ENCODE measurements at places on chromosomes 7 and 10.

GRCh38 chr7:117041007-117041406 lies 87.7 kb downstream of the ST7 start:
- no peak for DNase-seq

- no peak for DNase-seq
These were observed 20.4 kb downstream of the ITGB8 start for GRCh38 chr7:20350996-20351692.

DNA sequence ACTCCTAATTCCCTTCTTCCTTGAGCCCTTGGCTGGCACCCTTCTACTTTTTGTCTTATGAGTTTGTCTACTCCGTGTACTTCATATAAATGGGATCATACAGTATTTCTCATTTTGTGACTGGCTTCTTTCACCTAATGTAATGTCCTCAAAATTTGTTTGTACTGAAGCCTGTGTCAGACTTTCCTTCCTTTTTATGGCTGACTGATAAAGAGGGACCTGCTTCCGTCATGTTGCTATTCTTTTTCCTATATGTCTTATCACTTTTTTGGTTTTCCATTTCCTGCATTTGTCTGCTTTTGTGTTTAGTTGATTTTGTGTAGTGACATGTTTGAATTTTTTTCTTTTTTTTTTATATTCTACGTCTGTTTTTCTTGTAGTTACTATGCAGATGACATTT lies 470.9 kb downstream of the SDK1 start:
- DNase-seq, result no peak

DNA sequence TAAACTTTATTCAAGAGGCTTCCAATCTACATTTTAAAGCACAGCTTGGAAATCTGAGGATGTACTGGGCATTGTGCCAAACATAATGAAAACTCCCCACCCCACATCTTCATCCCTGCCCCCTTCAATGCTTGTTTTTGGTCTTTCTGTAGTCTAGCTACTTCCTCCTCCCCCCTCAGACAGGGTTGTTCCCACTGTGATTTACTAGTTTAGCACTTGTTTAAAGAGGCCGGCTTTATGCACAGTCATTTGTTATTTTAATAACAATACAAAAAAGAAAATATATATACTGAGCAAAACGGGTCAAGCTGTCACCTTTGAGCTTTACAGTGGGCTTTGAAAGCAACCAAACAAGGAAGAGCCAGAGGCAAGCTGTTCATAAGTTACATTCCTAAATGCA lies 132.6 kb downstream of the CHRM2 start:
- no peak for DNase-seq

DNA sequence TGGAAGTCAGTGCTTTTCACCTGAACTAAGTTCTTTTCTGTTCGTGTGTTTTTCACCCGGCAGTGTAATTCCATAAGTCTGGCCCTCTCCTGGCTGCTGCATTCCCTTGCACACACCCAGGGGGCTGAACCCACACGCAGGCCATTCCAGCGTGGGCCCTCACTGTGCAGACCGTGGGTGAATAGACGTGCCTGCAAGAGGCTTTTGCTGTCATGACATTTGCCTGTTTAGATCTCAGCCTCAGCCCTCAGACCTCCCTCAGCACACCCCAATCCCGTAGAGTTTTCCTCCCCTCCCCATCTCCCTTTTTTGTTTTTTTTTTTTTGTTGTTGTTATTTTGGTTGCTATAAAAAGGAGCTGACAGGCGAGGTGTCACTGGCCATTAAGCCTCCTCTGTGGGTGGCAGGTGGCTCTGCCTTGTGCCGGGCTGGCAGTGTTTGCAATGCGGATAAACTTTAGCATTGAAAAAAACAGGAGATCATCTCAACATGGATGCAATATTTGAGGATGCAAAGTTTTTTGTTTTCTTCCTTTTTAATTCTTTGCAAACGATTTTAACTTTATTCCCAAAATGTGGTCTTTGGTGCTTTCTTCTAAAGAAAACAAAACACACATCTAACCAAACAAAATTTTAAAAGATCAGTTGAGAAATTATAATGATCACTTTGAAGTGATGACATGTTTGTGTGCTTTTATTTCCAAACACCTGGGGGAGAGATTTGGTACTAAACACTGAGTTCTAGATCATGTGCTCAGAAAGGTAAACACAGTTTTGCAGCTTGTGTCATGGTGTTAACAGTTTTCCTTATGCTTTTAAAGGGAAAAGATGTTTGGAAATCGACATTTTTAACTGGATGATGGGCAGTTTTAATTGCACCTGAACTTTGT lies 58.8 kb downstream of the WDR37 start:
- no peak for DNase-seq

- no peak for DNase-seq
These were observed 50.5 kb downstream of the VAX1 start for GRCh38 chr10:117087521-117087920.

DNA sequence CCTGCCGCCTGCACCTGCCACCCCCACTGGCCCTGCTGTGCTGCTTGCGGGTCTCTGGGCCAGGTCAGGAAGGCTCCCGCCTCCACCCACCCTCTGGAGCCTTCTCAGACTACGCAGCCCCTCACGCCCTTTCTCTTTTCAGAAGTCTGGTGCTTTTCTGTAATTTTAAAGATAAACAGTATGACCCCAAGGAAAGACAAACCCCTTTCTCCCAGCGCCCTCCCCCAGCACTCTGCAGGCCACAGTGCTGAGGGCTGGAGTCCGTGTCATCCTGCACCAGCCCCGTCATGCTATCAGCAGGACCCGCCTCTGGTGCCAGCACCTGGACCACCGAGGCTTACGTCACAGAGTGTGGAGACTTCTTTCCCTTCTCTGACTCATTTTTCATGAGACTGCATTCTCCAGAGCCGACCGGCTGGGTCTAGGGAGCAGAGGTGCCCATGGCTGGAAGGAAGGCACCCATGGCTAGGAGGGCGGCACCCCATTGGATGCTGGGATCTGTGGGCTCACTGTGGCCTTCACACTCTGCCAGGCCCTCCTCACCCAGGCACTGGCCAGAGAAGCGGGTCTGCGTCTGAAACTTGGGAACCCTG lies 53.4 kb downstream of the CFAP46 start:
- DNase-seq, result no peak

DNA sequence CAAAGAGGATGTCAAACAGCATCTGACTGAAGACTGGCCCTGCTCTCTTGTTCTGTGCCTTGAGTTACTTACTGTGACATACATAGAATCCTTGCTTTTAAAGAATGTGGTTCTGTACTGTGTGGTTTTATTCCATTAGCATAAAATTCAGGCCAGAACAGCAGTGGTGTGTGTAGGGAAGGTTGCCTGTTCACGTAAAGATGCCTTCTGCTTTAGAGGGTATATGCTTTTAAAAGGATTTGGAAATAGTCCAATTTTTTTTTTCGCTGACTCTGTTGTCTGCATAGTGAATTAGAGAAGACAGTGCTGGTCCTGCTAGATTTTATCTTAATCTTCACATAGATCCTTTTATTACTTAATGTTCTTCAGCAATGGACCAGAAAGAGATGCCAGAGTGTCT lies 470.8 kb upstream of the SEMA3A start:
- DNase-seq, result no peak

DNA sequence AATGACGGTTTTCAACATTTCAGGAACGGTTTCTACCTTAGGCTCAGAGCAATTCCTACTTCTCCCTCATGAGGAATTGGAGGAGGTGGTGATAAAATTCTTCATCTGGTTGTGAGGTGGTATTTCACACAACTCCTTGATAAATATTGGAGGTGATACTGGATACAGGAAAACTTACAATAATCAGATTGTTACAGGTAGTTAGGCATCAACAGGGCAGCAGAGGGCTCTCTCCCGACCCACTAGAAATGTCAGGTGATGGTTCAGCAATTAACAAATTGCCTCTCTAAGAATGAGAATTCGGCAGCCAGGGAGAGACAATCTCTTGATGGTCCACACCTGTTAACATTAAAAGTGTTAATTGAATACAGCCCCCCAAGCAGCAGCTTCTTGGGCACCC lies 22.6 kb downstream of the ZNF786 start:
- no peak for DNase-seq

- no peak for DNase-seq
These were observed 3.0 kb downstream of the NUP42 start for GRCh38 chr7:23184709-23185359.

DNA sequence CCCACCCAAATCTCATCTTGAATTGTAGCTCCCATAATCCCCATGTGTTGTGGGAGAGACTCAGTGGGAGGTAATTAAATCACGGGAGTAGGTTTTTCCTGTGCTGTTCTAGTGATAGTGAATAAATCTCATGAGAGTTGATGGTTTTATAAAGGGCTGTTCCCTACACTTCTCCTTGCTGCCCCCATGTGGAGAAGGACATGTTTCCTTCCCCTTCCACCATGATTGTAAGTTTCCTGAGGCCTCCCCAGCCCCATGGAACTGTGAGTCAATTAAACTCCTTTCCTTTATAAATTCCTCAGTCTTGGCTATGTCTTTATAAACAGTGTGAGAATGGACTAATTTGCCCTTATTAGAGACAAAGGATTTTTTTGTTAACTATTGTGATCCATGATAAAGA lies 48.5 kb upstream of the MKX start:
- DNase-seq, result no peak

DNA sequence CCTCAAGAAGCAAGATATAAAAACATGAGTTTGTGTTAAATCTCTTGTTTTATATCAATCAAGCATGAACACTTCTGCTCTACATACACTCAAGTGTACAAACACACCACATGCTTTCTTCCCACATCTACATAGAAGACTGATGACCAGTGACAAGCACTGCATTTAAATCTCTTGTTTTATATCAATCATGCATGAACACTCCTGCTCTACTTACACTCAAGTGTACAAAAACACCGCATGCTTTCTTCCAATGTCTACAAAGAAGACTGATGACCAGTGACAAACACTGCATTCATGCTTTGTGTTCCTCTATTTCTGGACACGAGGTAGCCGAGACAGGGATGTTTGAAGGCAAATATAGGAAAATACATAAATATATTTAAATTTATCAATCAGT lies 642.0 kb upstream of the PFKP start:
- DNase-seq, result no peak

DNA sequence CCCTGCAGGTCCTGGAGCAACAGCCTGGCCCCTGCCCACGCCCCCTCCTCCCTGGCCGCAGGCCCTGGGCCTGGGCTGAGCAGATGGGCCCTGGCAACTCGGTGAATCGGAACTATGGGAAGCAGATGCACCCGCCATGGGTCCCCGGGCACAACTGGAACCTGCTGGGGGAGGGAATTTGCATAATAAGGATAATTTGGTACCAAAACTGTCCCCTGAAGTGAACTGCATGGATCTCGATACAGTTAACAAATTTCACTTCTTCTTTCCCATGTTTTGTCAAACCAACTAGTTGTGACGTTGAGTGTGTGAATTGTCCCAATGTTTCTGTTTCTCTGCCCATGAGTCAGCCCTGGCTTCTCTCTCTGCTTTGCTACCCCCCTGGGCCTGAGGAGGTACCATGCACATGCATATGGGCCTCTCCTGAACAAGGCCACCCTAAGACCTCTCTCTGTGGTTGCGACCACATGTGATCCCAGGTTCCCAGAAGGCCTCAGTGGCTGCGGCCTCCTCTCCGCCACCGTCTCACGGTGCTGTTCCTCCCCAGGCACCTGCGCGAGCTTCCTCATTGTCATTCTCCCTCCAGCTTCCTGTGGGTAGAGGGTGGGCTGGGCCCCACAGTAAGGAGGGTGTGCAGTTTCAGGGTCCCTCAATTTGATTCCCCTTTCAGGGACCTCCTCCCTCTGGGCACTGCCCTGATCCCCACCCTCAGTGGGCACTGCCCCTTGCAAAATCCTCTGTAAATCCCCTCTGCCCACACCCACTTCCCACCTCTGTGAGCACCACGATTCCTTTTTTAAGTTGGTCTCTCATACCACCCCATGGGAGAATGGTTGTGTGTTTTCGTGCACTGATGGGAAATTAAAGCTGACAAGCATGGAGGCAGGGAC lies 40.0 kb downstream of the FIGNL1 start:
- DNase-seq, result no peak

DNA sequence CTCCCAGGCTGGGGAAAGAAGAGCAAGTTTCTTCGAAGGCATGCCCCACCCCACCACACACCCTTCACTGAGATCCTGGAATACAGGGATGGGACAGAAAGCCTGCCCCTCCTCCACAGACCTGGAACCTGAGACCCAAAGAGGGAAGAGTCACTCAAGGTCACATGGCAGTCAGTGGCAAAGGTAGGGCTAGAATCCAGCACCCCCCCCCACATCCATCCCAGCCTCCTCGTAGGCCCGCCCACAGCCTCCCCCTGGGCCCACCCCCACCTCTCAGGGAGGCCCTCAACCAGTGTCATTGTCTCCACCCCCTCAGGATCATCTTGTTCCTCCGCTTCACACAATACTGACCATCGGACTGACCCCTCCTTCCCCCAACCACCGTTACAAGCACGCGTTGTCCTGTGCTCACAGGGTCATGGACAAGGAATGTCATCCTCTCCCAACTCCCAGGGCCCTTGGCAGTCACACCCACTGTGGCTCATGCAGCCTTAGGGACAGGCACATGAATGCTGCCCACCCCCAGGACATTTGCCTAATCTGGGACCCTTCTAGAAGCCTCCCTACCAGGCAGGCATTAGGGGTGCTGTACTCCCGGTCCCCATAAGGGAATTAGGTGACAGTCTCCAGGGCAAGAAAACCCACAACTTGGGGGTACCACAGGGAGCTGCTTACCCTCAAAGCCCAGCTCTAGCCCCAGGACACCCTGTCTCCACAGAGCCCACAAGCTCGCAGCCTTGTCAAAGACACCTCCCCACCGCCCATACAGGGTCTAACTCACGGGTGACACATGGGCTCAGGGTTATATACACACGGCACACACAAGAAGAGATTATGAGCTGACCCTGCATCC lies 1.4 kb downstream of the KCNH2 start:
- DNase-seq, result no peak

DNA sequence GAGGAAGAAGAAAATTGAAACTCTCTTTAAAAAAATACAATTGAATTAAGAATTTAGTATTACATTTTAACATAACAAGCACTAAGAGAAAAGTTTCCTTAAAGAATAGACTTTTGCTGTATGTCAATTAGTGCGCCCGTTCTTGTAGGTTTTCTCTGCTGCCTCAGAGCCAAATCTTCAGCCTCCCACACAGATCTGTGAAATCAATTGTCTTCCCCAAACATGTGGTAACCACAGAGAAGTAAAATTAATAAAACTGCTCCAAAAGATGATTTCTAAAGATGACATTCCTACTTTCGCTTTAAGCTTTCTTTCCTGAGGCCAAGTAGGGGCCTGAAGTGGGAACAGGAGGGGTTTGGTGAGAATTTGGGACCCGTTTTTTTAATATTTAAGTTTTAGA lies 113.2 kb upstream of the ADO start:
- no peak for DNase-seq

- DNase-seq, result no peak
These were observed 8.5 kb downstream of the RASSF4 start for GRCh38 chr10:44968091-44968490.

GRCh38 chr7:100794741-100795140 lies 32.6 kb downstream of the EPHB4 start:
- DNase-seq, result no peak

DNA sequence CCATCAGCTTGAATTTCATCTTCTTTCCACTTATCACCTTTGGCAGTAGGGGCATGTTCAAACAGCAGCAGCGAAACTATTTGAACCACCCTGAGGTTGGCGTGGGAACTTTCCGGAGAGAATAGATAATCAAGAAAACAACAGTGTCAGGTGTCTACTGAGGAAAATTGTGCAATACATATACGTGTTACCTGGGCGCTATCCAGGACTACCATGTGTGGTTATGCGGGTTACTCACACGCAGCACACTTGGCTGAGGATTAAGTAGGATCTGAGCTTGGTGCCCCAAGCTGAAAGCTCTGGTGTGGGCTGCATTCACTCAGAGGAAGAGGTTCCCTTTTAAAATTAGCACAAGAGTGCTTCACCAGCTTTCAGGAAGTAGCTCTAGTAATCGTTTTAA lies 8.8 kb upstream of the ABI1 start:
- no peak for DNase-seq
